ENCODE measurements at places on chromosomes 7 and 10.
A peak's percentile ranks its signal among the peaks of the same experiment; 100 is the strongest.

DNA sequence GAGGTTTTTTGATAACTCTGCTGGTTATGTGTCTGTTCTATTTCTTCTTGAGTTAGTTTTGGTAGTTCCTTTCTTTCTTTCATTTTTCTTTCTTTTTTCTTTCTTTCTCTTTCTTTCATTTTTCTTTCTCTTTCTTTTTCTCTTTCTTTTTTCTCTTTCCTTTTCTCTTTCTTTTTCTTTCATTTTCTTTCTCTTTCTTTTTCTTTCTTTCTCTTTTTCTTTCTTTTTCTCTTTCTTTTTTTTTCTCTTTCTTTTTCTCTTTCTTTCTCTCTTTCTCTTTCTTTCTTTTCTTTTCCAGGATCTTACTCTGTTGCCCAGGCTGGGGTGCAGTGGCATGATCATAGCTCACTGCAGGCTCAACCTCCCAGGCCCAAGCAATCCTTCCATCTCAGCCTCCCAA, 20.4 kb upstream of the RHBDD2 start:
- no peak for DNase-seq

- no peak for DNase-seq
Observed at GRCh38 chr10:117078168-117078837, 59.8 kb downstream of the VAX1 start.

- DNase-seq = no peak
Observed at GRCh38 chr7:141842904-141843303, 1.6 kb upstream of the PRSS37 start.

GRCh38 chr10:87751274-87751673, 66.8 kb downstream of the ATAD1 start:
- no peak for DNase-seq

DNA sequence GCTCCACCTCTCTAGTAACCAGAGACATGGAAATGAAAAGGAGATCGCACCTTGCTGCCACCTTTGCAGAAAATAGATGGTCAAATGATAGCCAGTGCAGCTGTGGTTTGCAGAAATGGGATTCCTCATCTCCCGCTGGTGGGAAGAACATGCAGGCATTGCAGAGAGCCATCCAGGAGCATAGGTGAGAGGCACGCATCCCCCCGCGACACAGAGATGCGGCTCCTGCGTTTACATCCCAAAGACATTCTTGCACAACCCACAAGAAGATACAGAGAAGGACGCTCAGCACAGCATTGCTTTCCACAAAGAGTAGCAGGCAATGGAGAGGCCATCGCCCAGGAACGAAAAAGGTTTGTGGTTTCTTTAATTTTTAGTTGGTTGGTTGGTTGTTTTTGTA, 56.2 kb downstream of the OAT start:
- DNase-seq = no peak

GRCh38 chr10:17387861-17388503, 66.4 kb downstream of the ST8SIA6 start:
- DNase-seq = peak; percentile 37

- no peak for DNase-seq
Observed at GRCh38 chr10:2886662-2887061, 180.7 kb upstream of the PFKP start.

- DNase-seq = peak; percentile 30
Observed at GRCh38 chr10:95841661-95842498, 65.9 kb upstream of the CC2D2B start.

GRCh38 chr10:127398140-127398970, 150.8 kb upstream of the NPS start:
- no peak for DNase-seq

DNA sequence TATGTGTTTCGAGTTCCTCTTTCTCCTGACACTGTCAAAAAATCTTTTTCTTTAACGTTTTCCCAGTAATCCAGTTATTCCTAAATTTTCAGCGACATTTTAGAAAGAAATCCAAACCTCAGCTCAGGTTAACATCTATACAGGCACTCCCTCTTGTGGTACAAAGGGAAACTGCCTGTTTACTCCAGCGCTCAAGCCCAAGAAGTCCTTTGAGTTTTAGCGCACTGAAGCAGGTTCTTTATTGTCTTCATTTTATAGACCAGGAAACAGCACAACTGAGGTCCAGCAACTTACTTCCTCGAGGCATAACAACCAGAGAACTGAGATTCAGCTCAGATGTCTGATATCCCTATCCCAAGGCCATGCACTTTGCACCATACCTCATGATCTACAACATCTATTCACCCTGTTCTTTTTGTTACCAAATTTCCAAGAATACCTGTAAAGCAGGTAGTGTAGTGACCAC, 287.2 kb upstream of the MKLN1 start:
- peak; percentile 44 for DNase-seq

- no peak for DNase-seq
Observed at GRCh38 chr10:32160864-32161263, 104.6 kb upstream of the KIF5B start.

- no peak for DNase-seq
Observed at GRCh38 chr7:66518151-66518691, 110.5 kb upstream of the KCTD7 start.

- no peak for DNase-seq
Observed at GRCh38 chr7:117759950-117760640, 113.1 kb downstream of the CTTNBP2 start.

DNA sequence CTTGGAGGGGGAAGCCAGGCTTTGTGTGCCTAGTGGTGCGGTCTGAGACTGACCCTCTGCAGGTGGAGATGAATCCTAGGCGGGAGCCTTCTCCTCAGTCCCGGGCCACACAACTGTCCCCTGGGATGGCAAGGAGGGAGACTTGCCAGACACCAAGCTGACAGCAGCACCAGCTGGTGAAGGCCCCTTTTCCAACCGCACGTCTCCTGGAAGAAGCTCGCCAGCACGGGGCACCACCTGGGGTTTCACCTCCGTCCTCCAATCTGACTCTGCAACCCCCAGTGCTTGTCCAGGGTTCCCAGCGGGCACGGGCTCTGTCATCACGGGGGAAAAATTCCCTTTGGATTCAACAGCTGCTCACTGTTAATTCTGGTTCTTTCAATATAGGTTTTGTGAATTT, 34.2 kb upstream of the TCERG1L start:
- no peak for DNase-seq

DNA sequence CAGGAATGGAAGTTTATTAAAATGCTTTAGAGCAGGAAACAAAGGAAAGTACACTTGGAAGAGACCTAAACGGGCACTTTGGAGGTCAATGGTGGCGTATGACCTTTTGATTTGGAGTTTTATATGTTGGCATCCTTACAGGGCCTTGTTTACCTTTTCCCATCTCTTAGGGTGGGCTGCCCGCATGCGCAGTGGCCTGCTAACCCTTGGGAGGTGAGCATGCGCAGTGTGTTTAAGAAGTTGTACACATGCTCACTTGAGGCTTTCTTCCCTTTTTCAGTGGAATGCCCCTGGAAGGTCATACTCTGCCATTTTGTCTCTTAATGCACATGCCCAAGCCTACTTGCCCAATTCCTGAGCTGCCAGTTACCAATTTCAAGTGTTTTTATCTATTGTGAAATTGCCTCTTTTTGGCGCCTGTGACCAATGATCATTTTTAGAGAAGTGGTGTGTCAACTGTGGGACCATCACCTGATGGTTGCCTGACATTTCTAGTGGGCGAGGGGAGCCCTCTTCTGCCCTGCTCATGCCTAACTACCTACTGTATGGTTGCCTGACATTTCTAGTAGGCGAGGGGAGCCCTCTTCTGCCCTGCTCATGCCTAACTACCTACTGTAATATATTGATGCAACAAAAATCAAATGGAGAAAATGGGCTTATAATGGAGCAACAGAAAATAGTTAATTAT, 138.0 kb downstream of the PPP1R9A start:
- DNase-seq = no peak

GRCh38 chr7:24370541-24370940, 86.6 kb downstream of the NPY start:
- DNase-seq = no peak

DNA sequence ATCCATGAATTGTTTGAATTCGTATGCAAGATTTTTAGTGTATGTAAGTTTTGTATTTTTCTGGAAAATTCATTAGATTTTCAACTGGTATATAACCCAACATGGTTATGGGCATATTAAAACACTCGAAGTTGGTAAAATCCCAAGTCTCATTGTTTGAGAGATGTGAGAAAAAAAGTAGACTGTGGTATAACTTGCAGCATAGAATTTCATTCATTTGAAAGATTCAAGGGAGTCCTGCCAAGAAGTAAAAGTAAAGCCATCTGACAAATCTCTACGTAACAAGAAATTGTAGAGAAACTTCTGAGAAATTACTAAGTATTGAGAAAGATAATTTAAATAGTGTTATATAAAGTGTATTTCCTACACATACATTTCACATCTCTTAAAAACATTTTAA, 40.2 kb downstream of the SEMA3E start:
- DNase-seq = no peak

- no peak for DNase-seq
Observed at GRCh38 chr7:91443862-91444261, 179.6 kb downstream of the FZD1 start.

- DNase-seq = no peak
Observed at GRCh38 chr10:63115732-63116383, 17.3 kb upstream of the NRBF2 start.

DNA sequence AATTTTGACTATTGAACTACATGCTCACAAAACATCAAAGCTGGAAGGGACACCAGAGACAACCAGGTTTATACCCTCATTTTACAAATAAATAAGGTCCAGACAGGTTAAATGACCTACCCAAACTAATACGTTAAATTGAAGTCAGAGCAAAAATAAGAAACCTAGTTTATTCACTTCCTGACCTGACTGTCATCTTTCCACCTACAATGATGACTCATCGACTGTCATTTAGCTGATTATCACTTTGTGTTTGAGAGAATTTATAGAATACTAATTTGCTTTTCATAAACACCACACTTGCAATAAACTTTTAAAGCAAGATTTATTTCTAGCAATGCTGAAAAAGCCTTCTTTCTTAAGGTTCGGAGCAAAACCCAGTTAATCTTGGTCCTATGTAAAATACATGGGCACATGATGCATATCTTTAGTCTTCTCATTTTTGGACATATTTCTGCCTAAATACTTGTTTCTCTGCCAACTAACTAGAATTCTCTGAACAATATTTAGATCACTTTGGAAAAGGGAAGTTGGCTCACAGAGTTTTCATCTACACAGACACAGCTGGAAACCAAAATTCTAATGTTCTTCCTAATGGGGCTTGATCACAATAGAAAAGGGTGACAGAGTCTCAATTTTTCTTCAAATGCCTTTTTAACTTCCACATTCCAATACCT, 16.7 kb upstream of the LRRN3 start:
- no peak for DNase-seq

GRCh38 chr10:110710621-110711020, 66.5 kb downstream of the RBM20 start:
- no peak for DNase-seq

GRCh38 chr7:52500841-52501240, 534.6 kb upstream of the POM121L12 start:
- no peak for DNase-seq

- no peak for DNase-seq
Observed at GRCh38 chr7:148095066-148095465, 495.5 kb upstream of the C7orf33 start.

GRCh38 chr10:8023321-8023720, 31.2 kb upstream of the GATA3 start:
- no peak for DNase-seq

DNA sequence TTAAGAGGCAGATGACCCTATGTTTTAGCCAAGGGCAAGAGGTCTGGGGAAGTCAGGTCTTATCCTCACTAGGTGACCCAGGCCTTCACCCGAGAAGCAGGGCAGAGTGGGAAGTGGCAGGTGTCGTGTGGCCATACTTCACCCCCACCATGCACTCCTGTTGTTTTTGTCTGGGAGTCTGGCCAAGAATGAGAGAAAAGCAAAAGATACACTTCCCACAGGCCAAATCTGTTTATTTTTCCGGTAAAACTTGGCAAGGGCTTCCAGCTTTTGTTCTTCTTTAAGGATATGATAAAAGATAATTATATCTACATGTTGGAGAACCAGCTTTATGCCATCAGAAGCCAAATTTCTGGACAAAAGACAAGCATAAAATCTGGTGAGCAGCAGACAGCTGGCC, 137.4 kb upstream of the CDC14C start:
- peak; percentile 92 for DNase-seq

DNA sequence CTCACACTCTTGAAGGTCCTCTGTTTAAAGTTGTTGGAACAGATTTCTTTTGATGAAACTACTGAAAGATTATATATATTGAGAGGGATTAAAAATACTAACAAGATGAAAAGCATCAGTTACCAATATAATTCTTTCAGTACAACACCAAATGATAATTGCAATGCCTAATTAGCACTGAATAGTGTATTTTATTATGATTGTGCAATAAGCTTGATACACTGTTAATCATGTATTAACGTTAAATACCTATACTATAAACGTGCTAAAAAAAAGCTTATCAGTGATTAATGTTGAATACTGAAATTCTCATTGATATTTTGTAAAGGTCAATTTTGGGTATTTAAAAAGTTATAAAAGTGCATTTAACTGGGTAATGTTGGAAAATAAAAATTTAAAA, 61.5 kb downstream of the HIBADH start:
- DNase-seq = no peak

- DNase-seq = peak; percentile 36
Observed at GRCh38 chr7:12770227-12770975, 83.0 kb downstream of the ARL4A start.

- DNase-seq = no peak
Observed at GRCh38 chr10:7826971-7827370, 8.7 kb downstream of the TAF3 start.

DNA sequence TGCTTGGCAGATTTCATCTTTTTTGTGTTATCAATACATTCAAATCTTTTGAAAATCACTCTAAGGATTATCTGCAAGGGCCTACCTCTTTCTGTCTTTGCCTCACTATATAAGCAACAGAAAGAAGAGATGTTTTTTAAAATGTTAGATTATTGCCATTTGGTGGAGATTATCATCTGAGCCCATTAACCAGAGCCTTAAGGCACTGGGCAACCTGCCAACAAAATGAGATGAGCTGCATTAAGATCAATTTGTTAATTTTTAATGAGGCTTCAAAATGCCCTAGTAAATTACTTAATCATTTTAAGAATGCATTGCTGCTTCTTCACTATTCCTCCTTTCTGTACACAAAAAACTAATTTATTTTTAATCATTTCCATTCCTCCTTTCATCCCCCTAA, 314.1 kb downstream of the SNX13 start:
- DNase-seq = no peak

GRCh38 chr10:89091496-89091895, 100.9 kb downstream of the FAS start:
- no peak for DNase-seq

GRCh38 chr7:16080131-16080530, 341.2 kb downstream of the CRPPA start:
- no peak for DNase-seq

GRCh38 chr10:119313644-119314043, 106.3 kb downstream of the GRK5 start:
- DNase-seq = no peak

GRCh38 chr10:131126321-131127137, 185.0 kb downstream of the TCERG1L start:
- DNase-seq = peak; percentile 62

GRCh38 chr7:102434039-102434486, 688 bp downstream of the ORAI2 start:
- DNase-seq = no peak

GRCh38 chr7:81902536-81902935, 132.7 kb upstream of the HGF start:
- no peak for DNase-seq

- no peak for DNase-seq
Observed at GRCh38 chr7:43508461-43508860, 74.4 kb upstream of the STK17A start.

- DNase-seq = no peak
Observed at GRCh38 chr7:7686811-7687508, 31.4 kb downstream of the RPA3 start.

- no peak for DNase-seq
Observed at GRCh38 chr10:15316145-15316544, 54.9 kb downstream of the FAM171A1 start.

All from NCI-H1105 (cell line).